ENCODE measurements at places on chromosomes 2 and 18.

DNA sequence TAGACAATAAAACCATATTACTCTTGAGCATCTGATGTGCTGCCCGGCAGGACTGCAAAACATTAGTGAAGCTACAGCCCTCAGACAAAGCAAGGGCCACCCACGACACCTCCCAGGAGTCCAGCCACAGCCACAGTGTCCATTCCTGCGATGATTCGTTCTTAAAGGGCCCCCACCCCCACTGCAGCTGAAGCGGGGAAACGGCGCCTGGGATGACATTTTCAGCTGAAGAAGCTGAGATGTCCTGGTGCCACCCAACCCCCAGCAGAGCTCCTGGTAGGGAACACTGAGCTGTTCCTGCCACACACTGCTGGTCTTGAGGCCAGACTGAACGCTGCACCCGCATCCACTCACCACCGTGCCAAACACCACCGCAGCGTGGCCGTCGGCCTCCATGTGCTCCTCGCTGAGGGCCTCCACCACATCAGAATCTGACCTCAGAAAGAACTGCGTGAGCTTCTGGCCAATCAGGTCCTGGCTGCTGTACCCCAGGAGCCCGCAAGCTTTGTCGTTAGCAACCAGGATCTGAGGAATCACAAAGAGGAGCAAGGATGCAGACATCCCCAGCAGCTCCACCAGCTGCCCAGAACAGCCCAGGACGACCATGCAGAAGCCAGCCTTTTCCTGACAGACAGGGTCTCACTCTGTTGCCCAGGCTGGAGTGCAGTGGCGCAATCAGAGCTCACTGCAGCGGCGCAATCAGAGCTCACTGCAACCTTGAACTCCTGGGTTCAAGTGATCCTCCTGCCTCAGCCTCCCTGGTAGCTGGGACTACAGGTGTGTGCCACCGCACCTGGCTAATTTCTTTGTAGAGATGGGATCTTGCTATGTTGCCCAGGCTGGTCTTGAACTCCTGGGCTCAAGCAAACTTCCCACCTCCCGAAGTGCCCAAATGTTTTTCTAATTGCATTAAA lies 9.5 kb downstream of the PASK start:
- no peak for DNase-seq

DNA sequence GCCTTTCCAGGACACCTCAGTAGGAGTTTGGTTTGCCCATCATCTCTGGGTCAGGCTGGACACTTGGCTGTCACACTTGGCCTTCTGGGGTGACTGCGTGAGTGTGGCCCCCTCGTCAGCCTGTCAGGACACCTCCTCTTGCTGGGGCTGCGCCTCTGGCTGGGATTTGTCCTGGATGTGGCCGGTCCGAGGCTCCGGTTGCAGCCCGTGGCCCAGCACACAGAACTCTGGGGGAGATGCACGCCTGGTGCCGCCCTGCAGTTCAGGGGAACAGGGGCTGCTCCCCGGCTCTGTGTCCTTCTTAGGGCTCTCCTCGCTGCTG lies 9.6 kb downstream of the PCARE start:
- no peak for DNase-seq

DNA sequence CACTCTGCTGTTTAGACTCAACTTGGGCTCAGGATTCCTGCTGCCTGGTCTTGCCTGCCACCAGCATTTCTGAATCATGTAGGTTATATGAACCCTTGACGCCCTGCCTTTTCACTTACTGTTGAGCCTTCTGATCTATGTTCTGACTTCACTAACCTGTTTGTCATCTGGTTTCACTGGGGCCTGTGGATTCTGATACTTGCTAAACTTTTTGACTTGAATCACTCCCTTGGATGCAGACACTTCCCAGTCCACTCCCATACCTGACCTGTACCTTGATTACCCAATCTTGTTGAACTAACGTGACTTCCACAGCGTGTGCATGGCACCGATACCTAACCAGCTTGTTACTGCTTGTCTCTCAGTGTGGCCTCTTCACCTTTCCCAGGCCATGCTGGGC lies 35.6 kb upstream of the SPAG16 start:
- DNase-seq, result no peak

DNA sequence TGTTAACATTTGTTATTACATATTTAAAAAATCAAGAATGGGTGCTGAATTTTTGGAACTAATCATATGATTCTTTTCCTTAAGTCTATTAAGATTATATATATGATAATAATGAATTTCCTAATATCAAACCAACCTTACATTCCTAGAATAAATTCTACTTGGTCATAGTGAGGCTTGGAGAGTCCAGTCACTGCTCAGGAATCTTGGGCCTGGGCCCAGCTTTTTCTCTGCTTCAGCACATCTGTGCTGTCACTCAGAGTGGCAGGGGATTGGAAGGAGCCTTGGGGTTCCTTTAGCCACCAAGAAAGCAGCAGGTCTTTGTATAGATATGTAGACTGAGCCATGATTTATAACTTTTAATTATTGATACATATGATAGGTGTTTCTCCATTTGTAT lies 19.9 kb upstream of the ZAP70 start:
- DNase-seq, result no peak

DNA sequence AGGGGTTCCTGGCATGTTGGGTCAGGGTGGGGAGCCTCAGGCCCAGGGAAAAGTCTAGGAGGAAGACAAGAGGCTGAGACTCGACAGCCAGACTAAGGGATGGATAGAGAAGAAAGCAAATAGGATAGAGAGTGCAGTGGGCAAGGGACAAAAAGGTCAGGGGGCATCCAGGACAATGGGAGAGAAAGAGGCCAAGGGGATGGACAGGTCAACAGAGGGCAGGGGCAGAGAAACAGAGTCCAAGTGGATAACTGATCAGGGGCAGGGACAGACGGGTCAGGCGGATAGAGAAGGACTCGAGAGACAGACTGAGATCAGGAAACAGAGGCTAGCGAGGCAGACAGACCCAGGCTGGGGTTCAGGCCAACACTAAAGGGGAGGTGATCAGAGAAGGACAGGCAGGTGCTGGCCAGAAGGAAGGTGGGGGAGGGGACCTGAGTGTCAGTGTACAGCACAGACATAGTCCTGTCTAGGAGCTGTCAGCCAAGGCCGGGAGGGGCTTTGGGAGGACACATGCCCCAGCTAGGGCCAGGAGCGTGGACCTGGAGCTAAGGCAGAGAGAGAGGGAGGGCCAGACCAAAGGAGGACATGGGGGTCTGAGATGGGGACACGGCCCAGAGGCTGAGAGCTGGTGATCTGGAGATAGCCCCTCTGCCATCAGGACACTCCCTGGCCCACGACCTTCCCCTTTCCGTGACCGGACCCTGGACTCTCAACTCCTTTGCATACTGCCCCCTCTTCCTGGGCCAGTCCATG lies 12.2 kb downstream of the ASIC4 start:
- DNase-seq, result no peak

DNA sequence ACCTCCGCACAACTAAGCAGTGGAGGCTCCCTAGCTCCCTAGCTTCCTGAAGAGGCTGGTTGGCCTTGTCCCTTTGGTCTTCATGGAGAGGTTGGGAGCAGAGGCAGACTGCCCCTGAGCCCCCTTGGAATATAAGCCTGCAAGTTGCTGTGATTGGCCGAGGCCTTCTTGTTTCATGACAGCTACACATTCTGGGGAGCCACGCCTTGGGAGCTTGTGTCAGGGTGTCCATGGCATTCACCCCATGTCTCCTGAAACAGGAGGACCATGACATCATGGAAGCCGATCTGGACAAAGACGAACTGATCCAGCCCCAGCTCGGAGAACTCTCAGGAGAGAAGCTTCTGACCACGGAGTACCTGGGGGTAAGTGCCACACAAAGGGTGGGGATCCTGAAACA lies 64.0 kb upstream of the B3GNT7 start:
- no peak for DNase-seq

DNA sequence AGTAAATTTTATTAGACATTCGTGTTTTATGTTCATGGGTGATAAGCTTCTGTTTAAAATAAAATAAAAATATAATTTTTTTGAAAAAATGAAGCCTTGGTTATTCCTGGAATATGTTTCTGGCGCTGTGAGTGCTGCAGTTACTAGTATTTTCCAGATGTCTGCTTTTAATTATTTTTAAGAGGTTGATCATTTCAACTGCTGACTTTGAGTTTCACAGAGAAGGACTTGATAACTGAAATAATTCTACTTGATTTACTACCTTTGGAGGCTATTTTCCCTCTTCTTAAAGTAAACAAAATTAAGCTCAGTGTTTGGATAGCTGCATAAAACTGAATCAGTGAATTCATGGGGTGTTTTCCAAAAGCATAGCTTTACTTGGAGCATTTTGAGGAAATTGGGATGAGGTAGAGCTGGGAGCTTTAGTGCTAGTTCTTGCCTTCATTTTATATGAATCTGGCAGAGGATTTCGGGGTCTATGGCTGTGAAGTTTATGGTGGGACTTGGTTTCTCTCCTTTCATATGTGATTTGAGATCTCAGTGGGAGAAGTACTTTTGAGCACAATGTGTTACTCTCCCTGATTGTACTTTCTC lies 666.5 kb downstream of the DCDC2C start:
- no peak for DNase-seq

- no peak for DNase-seq
Measured at GRCh38 chr2:119221609-119222008, 2.0 kb upstream of the STEAP3 start.

- DNase-seq, result no peak
Measured at GRCh38 chr2:206289391-206289790, 14.9 kb downstream of the ZDBF2 start.

DNA sequence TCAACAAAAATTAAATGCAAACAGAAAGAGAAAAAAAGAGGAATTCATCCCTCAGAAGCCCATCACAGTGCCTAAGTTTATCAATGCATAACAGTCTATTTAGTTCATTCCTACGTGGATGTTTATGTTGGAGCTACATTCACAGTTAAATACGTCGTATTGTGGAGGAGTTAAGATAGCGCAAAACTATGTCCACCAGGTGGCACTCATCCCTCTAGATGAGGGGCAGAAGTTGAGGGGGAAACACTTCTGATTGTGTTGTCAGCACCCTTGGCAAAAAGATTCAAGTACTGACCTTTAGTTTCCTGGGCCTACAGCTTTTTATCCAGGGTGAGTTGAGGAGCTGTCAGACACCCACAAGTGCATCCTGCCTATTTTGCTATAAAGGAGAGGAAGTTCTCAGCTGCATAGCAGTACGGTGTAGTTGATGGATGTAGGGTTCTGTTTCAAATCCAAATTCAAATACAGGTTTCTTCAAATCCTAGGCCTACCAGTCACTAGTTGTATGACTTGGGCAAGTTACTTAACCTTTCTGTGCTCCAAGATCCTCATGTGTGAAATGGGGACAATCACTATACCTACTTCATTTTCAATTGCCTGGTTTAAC lies 26.8 kb upstream of the MYO1B start:
- no peak for DNase-seq

- no peak for DNase-seq
Measured at GRCh38 chr18:36513556-36513955, 216.0 kb downstream of the FHOD3 start.

DNA sequence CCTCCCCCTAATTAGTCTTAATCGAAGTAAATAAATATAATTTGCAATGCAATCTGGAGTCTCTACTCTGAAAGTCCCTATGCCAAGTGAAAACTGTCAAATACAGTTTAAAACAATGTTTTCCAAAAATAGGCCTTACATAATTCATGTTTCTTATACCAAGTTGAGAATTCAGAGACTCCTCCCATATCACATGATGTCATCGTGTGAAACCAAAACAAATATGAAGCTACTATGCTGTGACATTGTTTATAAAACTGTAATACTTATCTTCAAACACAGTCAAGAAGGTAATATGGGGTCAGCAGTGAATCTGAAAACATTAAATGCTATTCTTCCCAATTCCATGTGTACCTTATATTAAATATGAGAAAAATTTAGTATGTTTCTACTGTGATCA lies 940.2 kb upstream of the FANCL start:
- no peak for DNase-seq

GRCh38 chr18:40911582-40912254 lies 1043.3 kb upstream of the PIK3C3 start:
- no peak for DNase-seq

GRCh38 chr2:23566241-23567142 lies 181.5 kb downstream of the KLHL29 start:
- no peak for DNase-seq

DNA sequence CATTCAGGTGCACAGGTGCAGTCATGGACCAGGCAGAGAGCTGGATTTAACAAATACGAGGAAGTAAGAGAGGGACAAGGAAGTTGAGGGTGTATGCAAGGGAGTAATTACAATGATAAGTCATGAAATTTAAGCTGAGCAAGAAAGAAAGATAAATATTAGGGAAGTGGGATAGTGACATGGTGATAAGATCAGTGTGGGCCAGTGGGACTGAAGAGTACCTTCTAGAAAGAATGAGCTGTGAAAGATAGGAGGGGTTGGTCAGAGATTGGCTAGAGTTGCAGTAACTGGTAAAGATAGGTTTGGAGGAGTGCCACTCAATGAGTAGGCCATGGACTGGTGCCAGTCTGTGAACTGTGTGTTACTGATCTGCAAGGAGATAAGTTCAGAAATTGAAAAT lies 200.8 kb upstream of the SIX3 start:
- DNase-seq, result no peak

DNA sequence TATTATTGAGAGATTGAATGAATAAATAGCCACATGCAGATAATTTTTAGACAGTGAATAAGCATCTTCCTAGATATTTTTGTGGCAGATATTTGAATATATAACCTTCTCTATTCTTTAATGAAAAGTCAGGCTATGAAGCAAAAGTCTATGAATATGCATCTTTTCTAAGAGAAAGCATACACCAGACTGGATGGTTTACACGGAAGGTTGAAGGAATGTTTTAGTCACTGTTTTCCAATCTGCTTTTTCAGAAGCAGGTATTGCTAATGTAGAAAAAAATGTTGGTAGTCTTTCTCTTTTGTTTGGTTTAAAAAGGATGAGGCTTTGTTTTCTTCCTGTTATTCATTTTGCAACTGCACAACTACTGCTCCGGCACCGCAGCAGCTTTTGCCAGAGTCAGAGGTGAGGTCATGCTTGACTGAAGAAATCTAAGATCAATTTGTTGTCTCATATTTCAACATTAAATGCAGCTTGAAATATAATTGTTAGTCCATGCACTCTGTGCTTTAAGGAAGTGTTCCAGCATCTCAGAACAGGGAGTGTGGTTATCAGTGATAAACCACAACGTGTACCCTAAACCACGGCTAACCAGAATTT lies 1540.8 kb upstream of the PIK3C3 start:
- no peak for DNase-seq

- DNase-seq, result no peak
Measured at GRCh38 chr18:48784656-48785055, 166.1 kb downstream of the SMAD7 start.

DNA sequence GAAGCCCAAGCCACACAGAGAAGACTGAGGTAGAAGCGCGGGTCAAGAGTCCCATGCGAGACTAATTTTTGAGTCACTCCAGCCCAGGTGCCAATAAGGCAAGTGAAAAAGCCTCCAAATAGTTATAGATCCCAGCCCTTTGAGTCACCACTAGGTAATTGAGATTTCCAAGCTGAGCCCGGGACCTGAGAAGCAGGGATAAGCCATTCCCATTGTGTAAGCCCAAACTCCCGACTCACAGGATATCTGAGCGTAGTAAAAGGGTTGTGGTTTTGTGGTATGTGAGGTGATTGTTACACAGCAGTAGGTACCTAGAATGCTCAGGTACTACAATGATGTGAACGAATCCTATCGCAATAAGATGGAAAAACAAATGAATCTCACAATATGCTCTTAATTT lies 560.7 kb downstream of the DSC3 start:
- DNase-seq, result no peak

Data from stimulated activated CD4-positive, alpha-beta T cell treated with anti-CD3 and anti-CD28 coated beads, Interleukin-1b, Interleukin-23, amount 100 ng/mL, for 4 hours (primary cell).